ENCODE measurements at places on chromosomes 11 and 22. TPM values are rescaled to one million over a fixed set of nuclear protein-coding genes. Genes with fewer than 3 reads are reported as not detected.

DNA sequence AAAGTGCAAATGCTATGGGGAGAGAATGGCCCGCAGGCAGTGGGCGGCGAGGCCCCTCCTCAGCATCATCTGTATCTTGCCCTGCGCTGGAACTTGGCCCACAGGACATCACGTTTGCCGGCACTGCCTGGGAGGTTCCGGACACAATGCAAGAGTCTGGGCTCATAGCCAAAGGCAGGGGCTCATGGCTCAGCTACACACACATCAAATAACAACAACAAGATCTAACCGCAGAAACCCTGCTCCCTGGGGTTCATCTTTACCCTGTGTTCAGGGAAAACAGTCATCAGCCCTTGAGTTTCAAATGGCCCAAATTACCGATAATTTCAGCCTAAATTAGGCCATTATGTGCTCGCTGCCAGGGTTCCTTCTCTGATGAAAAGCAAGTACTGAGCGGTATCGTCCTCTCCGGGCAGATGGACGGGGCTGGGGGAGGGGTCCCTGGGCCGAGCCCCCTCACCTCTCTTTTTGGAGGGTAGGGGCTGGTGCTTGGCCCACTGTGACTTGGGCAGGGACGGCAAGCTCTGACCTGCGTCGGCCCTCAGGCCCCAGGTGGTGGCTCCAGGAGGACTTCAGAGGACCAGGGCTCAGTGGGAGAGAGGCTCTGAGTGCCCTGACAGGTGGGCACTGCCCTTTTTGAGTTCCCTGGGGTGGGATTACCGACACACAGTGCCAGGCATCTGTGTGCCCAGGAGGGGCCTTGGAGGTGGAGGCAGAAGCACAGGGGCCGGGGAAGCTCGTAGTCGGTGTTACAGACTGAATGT lies 25.0 kb upstream of the GAL start:
- no peak overlapping the region for H3K4me3 ChIP-seq
- H3K27me3 ChIP-seq: no peaks in the 10 kb centered on the region
- no peaks in the 10 kb centered on the region for H3K4me1 ChIP-seq
- H3K27ac ChIP-seq: no peak overlapping the region

The ASPHD2 gene
- 10.0 TPM for total RNA-seq

GRCh38 chr22:37121887-37122591 lies 12.5 kb upstream of the TMPRSS6 start:
- peak overlapping the region; percentile 78 for H3K4me3 ChIP-seq
- peak; percentile 97 for DNase-seq
- peak overlapping the region; percentile 100 for H3K27ac ChIP-seq
- H3K27me3 ChIP-seq: no peaks in the 10 kb centered on the region

GRCh38 chr11:85941380-85941973 lies 86.3 kb downstream of the CCDC83 start:
- peaks cover 10% of the 10 kb centered on the region for H3K4me1 ChIP-seq
- DNase-seq: peak; percentile 51
- H3K4me3 ChIP-seq: no peak overlapping the region
- no peak overlapping the region for H3K27ac ChIP-seq
- peaks cover 13% of the 10 kb centered on the region for H3K36me3 ChIP-seq

GRCh38 chr11:30333405-30333804 lies 10.5 kb downstream of the ARL14EP start:
- peaks cover 58% of the 10 kb centered on the region for H3K36me3 ChIP-seq
- peaks cover 12% of the 10 kb centered on the region for H3K4me1 ChIP-seq
- no peak overlapping the region for H3K27ac ChIP-seq
- DNase-seq: no peak
- H3K27me3 ChIP-seq: no peaks in the 10 kb centered on the region

The SF3A1 gene
- total RNA-seq: 246 TPM

The LRRC75B gene
- total RNA-seq: 1.3 TPM

The SLC22A6 gene
- total RNA-seq: not detected

DNA sequence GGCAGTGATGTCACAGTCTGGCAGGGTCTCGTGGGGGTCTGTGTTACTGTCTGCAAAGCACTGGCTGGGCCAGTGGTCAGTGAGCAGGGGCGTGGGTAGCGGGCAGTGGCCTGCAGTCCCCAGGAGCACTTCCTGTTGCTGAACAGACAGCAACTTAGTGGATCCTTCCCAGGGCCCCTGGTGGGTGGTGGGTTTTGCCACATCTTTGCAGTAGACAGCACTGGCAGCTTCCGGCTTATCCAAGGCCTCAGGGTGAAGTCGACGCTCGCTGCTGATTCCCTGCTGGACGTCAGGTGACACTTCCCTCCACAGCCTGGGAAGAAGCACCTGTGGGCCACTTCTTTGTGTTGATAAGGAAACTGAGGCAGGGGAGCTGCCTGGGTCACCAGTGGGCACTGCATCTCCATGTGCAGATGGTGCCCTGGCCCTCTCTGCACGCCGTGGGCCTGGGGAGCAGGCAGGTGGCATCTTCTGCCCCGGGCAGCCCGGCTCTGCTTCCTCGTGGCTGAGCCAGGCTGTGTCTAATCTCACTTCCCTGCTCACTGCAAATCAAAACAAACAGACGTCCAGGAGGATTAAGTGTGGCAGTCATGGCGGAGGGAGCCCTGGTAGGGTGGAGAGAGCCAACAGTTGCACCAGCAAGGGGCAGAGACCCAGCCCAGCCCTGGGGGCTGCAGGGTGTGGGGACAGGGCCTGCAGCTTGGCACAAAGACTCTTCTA lies 79.8 kb downstream of the KCNQ1 start:
- H3K27me3 ChIP-seq: no peaks in the 10 kb centered on the region
- no peak overlapping the region for H3K27ac ChIP-seq
- peaks cover 24% of the 10 kb centered on the region for H3K4me1 ChIP-seq

DNA sequence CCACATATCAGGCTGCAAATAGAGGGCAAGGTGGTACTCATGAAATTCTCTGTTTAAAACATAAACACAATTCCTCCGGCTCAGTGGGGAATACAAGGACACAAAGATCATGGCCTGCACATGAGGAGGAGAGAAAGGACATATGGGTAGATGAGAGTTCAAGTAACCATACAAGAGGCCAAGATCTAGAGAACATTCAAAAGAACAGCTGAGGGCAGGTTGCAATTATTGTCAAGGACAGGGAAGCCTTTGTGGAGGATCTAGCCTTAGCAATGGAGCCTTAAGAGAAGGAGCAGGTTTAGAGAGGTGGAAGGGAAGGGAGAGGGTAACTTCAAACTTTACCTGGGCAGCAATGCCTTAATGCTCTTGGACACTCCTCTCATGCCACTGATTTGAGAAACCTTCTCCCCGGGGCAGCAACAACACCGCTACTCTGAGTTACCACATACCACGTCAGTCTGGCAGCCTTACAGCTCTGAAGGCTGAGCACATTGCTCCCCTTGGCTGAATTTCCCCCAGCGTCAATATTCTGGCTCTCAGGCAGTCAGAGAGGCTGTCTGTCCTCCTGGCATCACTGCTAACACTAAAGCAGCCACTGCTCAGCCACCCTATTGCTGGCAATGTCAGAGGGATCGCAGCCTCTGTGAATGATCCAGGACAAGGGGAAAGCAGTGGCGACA lies 55.5 kb downstream of the CLPB start:
- peaks cover 4% of the 10 kb centered on the region for H3K36me3 ChIP-seq
- no peak overlapping the region for H3K4me3 ChIP-seq
- no peak for DNase-seq
- no peak overlapping the region for H3K27ac ChIP-seq
- H3K4me1 ChIP-seq: no peaks in the 10 kb centered on the region

DNA sequence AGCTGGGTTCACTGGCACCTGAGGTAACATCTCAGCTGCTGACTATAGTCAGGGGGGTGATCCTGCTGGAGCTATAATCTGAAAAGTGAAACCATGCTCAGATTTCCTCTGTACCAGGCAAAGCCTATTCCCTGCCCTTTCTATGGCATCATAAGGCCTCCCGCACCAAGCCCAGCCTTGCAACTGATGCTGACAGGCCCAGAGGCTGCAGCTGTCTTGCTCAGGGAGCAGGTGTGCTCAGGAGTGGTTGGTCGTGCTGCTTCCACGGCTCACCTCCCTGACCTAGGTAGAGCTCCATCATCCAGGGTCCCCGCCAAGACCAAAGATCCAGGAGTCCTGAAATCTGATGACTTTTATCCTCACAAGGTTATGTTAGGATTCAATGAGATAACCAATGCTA lies 121.7 kb downstream of the FEZ1 start:
- no peaks in the 10 kb centered on the region for H3K36me3 ChIP-seq
- no peak overlapping the region for H3K4me3 ChIP-seq

The TAF10 gene
- total RNA-seq: 156 TPM

Measured in activated CD8-positive, alpha-beta T cell treated with anti-CD3 and anti-CD28 coated beads, Interleukin-2, amount 10 ng/mL, durations not matched to agents 7 days and 5 days (primary cell).